ENCODE measurements at places on chromosomes 6 and 20.

DNA sequence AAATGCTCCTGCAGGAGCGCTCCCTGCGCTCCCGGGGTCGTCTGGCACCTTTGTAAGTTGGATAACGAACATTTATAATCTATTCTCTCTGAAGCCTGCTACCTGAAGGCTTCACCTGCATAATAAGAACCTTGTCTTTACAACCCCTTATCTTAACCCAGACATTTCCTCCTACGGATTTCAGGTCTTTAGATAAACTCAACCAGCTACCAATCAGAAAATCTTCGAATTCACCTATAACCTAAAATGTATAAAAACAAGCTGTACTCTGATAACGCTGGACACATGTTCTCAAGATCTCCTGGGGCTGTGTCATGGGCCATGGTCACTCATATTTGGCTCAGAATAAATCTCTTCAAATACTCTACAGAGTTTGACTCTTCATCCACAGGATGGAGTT is 4.1 kb upstream of the KCNK5 start:
- no peak for DNase-seq

DNA sequence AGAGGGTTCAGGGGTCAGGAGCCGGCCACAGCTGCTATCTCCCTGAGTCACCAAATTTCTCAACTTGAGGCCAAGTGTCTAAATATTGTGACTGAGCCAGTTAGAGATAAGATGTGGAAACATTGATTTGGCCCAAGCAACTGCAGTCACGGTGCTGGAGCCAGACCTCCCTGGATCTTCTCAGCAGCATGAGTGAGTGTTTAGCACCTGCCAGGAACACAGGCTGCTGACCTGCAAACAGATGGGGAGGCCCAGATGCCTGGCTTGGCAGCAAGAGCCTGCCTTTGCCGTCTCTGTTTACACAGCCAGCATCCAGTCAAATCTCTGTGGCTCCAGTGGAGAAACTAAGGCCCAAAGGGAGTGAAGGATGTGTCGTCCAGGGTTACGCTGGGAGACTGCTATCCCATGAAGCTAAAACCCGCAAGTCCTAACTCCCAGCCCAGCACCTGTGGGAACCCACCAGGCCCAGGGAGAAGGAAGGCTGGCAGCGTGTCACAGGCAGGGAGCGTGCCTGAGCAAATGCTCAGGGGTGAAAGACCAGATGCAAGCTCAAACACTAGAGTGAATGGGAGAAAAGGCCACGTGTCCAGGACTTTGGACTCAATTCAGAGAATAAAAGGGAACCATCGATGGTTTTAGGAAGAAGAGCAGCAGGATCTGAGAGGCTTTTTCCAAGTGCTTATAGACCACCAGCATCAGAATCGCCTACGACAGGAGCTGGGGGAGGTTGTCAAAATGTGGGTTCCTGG is 15.9 kb upstream of the PTGIS start:
- DNase-seq: no peak

DNA sequence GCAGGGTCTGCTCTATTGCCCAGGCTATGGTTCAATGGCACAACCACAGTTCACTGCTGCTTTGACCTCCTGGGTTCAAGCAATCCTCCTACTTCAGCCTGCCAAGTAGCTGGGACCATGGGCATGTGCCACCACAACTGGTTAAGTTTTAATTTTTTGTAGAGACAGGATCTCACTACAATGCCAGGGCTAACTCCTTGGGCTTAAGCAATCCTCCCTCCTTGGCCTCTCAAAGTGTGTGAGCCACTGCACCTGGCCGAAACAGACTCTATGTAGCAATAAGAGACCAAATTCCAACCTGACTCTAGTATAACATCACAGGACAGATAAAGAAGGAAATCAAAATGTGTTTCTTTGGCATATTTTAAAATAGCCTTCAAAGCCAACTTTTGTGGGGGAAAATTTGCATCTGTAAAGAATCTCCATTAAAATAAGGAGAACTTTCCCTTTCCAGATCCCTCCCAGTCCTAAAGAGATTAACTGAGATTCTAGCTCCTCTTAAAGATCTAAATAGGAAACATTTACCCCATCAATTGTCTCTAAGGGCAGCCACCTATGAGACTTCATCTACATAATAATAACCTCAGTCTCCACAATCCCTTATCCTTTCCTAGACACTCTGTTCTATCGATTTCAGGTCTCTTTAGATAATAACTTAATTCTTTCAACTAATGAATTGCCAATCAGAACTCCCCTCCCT is 94.7 kb upstream of the PLCB4 start:
- DNase-seq: no peak

GRCh38 chr20:9270831-9271230 is 201.9 kb downstream of the PLCB4 start:
- DNase-seq: no peak

- DNase-seq: no peak
Observed at GRCh38 chr20:60934724-60935123, 317.3 kb upstream of the CDH4 start.

DNA sequence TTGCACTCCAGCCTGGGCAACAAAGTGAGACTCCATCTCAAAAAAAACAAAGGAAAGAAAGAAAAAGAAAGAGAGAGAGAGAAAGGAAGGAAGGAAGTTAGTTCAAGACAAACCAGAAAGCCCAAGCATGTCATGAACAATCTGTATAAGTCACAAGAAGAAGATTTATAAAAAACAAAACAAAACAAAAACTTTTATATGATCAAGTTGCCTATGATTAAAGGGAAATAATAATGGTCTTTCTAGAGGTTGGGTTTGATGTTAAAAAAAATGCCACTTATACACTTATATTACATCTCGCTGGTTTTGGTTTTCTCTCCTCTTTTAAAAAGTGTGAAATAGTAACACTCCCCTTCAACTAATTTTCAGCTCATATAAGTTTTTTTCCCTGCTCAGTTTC is 146.2 kb upstream of the CARMIL1 start:
- DNase-seq: no peak

DNA sequence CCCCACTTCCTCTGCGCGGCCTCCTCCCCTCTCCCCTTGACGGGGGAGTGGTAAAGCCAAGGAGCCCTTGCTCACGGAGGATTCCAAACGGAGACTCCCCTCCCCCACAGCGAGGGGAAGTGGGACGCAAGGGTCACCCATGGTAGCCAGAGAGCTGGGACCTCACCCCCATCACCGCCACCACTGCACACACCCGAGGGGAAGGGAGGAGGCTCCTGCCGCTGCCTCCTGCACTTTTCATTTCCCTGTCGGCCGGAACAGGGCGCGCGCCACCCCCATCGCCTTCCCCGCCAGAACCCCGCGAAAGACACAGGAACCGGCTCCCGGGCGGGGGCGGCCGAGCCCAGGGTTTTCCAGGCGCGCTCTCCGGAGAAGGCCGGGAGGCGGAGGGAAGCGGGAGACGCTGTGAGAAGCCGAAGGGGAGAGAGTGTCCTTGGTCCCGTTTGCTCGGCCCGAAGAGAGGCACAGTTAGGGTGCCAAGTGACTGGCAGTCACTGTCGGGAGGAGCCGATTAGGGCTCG is 789 bp downstream of the CCND3 start:
- no peak for DNase-seq

DNA sequence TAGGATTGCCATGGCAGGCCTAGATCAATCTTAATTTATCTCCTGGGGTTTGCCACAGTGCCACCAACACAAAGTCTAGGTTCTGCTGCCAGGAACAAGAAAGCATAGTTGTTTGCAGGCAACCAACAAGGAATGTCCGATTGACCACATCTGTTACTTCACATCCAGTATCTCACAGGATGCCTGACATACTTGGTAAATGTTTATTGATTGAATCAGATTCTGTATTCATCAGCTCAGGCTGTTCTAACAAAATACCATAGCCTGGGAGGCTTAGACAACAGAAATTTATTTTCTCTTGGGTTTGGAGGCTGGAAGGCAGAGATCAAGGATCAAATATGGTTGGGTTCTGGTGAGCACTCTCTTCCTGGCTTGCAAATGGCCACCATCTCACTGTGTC is 26.3 kb upstream of the MC3R start:
- DNase-seq: no peak

DNA sequence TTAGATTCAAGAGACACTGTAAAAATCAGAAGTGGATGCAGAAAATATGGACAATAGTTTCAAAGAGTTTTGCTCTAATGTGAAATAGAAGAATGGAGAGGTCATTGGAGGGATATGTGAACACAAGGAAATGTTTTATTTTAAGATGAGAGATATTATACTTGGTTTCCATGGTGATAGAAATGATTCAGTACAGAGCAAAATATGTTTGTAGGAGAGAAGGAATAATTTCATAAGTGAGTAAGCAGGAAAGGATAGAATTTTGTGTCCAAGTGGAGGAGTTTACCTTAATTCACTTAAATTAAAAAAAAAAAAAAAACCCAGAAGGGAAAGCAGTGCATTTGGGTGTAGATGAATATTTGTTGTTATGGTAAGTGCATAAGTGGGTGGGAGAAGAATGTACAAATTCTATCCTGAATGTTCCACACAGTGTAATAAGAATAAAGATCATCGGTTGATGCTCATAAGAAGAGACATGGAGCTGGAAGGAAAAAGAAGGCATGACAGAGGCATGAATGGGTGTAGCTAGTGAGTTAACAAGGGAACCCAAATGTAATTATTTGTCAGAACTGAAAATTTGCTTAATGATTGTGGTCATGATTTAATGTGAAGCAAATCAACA is 688.9 kb upstream of the GJE1 start:
- peak; percentile 15 for DNase-seq

DNA sequence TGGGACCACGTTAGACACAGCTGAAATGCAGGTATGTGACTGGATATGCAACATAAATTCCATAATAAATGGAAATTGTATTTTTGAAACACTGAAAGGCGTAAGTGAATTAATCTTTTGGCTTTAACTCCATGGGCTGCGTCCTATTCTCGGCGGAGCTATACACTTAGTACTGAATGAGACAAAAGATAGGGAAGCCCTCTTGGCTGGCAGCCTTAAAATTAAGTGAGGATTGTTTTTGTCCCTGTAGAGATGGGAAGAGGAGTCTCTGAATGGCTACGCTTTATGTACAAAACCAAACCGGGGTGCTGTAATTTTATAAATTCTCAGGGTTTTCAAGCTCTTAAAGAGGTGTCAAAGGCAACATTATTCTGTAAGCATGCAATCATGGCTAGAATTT is 429.8 kb downstream of the QKI start:
- no peak for DNase-seq

- no peak for DNase-seq
Observed at GRCh38 chr20:24027229-24027628, 38.6 kb upstream of the GGTLC1 start.

GRCh38 chr6:37641546-37641945 is 56.1 kb downstream of the MDGA1 start:
- DNase-seq: no peak

GRCh38 chr6:7138921-7139358 is 31.2 kb downstream of the RREB1 start:
- no peak for DNase-seq

- no peak for DNase-seq
Observed at GRCh38 chr6:108578595-108579327, 18.0 kb downstream of the FOXO3 start.

DNA sequence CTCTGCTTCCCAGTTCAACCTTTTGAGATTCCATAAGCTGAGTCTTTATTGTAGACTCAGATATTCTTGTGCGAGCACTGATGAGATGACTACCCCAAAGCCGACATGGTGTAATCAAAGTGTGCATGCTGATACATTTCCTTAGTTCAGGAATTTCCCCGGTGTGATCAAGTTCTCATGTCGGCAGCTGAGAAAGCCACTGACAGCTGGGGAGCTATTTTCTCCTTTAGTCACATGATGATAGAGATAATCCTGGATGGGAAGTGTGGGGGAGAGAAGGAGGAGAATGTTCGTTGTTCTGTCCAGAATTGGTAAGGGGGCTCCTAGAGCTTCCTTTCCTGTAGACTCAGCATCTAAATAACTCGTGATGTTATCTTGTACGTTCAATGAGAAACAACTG is 7.7 kb upstream of the CAP2 start:
- no peak for DNase-seq

DNA sequence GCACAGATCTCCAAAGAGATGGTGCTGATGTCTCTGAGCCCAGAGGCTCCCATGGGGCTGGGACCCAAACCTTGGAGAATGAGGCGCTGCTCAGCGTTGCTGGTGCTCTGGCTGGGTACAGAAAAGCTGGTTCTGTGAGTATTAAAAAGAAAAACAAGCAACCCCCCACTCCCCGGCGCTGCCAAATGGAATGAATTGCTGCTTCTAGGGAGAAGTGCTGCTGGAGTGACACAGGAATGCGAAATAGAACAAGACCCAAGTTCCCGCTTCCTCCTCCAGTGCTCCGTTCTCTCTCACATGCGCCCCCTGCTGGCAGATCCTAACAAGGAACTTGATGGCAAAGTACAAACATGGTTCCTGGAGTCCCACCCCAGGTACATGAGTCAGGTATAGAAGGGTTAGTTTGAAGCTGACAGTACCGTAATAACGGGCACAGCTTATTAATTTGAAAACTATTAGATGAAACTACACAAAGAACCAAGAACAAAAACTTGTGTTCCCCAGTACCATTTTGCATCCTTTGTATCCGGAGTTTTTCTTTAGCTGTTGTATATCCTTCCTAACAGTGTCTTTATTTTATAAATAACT is 2.1 kb upstream of the DDX27 start:
- peak; percentile 86 for DNase-seq

GRCh38 chr20:45429618-45430017 is 13.7 kb downstream of the PIGT start:
- DNase-seq: no peak

GRCh38 chr6:11714116-11714797 is 64.3 kb downstream of the ADTRP start:
- DNase-seq: no peak

DNA sequence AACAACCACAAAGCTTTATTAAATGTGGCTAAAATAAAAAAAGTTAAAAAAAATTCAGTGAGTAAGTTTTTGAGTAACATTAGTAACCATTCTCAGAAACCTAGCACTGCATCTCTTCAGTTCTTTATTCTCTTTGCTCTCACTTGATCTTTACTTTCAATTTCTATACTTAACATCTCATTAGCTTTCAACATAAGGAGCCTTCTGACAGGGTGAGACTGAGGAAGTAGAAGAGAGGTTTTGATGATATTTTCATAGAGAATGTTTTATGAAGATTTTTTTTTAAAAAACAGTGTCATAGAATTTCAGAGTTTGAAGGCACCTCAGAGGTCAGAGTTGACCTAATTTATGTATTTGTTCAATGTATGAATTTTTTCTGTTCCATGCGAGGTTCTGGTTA is 60.8 kb downstream of the FAM83B start:
- no peak for DNase-seq

- DNase-seq: no peak
Observed at GRCh38 chr6:144134737-144135136, 15.6 kb upstream of the STX11 start.

GRCh38 chr6:36375644-36376155 is 11.8 kb downstream of the ETV7 start:
- no peak for DNase-seq
